GM23338 (cell line): ENCODE measurements at places on chromosomes 2 and 18. TPM values are rescaled to one million over a fixed set of nuclear protein-coding genes. Genes with fewer than 3 reads are reported as not detected.

NAT8 gene
- total RNA-seq, result not detected in 2 replicates

PID1 gene
- total RNA-seq, result 2.4 and 4.0 TPM in 2 replicates

IL37 gene
- total RNA-seq, result not detected in 2 replicates

GRCh38 chr2:58120626-58121229 lies 74.1 kb downstream of the VRK2 start:
- no peaks in the 10 kb centered on the region for H3K4me1 ChIP-seq
- H3K36me3 ChIP-seq, result no peaks in the 10 kb centered on the region
- no peaks in the 10 kb centered on the region for H3K27me3 ChIP-seq
- no peak overlapping the region for H3K27ac ChIP-seq
- no peak overlapping the region for H3K4me3 ChIP-seq

- no peaks in the 10 kb centered on the region for H3K27me3 ChIP-seq
- H3K36me3 ChIP-seq, result no peaks in the 10 kb centered on the region
- 0 out of 2 replicates have a peak, but pooled peaks cover 5% of the 10 kb centered on the region for H3K4me1 ChIP-seq
- no peak overlapping the region for H3K27ac ChIP-seq
- H3K4me3 ChIP-seq, result no peak overlapping the region
These were observed 39.2 kb downstream of the SCN1A start for GRCh38 chr2:166088634-166089033.

DNA sequence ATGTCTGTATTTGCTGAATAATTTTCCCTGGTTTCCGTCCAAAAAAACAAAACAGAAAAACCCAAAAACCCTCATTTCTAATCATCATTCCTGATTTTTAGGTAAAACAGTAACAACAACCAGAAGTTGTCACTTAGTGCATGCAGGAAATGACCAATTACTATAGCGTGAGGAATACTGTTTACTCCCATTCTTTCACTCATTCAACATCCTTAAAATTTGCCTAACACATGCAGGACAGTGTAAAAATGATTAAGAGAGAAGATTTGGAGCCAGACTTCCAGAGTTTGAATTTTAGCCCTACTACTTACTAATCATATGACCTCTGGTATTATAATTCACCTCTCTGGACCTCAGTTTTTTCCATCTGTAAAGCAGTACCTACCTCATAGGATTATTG lies 83.1 kb downstream of the FIGN start:
- no peaks in the 10 kb centered on the region for H3K27me3 ChIP-seq
- H3K4me3 ChIP-seq, result no peak overlapping the region
- no peak overlapping the region for H3K27ac ChIP-seq
- H3K36me3 ChIP-seq, result no peaks in the 10 kb centered on the region
- DNase-seq, result no peak

DNA sequence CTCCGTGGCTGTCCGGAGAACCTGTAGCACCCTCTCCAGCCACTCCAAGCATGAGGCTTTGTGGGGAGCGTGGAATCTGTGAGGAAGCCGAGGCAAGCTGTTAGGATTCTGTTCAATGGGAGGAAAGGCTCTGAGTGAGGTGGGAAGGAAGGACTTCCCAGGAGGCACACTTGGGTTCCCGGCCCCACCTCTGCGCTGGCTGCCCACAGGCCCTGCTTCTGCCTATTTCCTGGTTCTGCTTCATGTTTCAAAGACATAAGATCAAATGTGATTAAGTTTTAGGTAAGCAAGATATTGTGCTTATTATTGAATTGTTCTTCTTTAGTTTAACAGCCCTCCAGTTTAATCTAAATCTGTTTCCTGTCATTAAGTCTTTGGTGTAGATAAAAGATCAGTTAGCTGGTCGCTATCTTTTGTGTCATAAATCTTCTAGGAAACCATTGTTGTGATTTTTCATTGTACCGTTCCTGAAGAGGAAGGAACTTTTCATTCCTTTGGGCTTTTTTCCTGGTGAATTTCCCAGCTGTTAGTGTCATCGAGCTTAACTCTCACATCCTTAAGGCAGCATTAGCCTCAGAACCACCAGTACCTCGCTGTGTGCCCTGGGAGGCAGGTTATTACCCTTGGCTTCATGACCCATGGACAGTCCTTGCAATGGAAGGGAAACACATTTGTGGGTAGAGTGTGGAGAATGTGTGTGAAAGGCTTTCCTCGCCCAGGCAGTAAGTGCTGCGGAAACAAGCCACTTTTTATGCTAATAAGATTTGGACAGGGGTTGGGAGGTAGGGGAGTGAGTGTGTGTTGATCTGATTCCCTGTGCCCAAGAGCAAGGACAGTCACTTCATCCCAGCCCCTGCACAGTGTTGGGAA lies 61.9 kb upstream of the ALPP start:
- DNase-seq, result no peak
- no peak overlapping the region for H3K4me3 ChIP-seq
- H3K4me1 ChIP-seq, result no peaks in the 10 kb centered on the region
- no peaks in the 10 kb centered on the region for H3K27me3 ChIP-seq

DNA sequence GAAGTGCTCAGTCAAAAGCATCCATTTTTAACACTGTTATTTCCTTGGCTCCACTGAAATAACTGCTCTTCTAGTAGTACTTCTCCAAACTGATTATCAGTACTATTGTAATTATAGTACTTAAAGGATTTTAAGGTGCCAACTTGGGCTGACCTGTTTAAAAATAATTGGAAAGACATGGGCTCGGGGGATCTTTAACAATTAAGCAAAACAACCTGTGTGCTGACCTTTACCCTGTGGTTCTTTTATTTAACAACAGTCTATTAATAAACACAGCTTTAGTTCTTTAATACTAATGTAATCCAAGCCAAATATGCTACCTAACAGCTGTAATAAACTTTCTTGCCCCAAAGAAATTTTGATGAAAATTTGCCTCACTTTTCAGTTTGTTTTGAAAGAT lies 6.9 kb upstream of the ITPRID2 start:
- H3K4me3 ChIP-seq, result no peak overlapping the region
- DNase-seq, result no peak
- no peak overlapping the region for H3K27ac ChIP-seq
- H3K36me3 ChIP-seq, result no peaks in the 10 kb centered on the region

- H3K4me3 ChIP-seq, result peak overlapping the region; percentile 44
- H3K27me3 ChIP-seq, result no peaks in the 10 kb centered on the region
- no peak overlapping the region for H3K27ac ChIP-seq
- DNase-seq, result peak; percentile 75
- H3K36me3 ChIP-seq, result no peaks in the 10 kb centered on the region
- H3K4me1 ChIP-seq, result peaks cover 4% of the 10 kb centered on the region; the same call in 1 of the 2 replicates
These were observed 475.0 kb upstream of the POU3F3 start for GRCh38 chr2:104378853-104379374.

GRCh38 chr2:98412751-98413458 lies 31.8 kb upstream of the INPP4A start:
- peaks cover 8% of the 10 kb centered on the region; the same call in 1 of the 2 replicates for H3K4me1 ChIP-seq
- H3K27ac ChIP-seq, result no peak overlapping the region
- no peak overlapping the region for H3K4me3 ChIP-seq
- DNase-seq, result peak; percentile 84

- peak; percentile 24 for DNase-seq
- 0 out of 2 replicates have a peak overlapping the region, but pooled peaks have one; percentile 24 for H3K27ac ChIP-seq
- no peaks in the 10 kb centered on the region for H3K27me3 ChIP-seq
- H3K36me3 ChIP-seq, result no peaks in the 10 kb centered on the region
- peak overlapping the region; percentile 50 for H3K4me3 ChIP-seq
- peaks cover 37% of the 10 kb centered on the region for H3K4me1 ChIP-seq
These were observed 628 bp upstream of the PTPN2 start for GRCh38 chr18:12884406-12885323.

DNA sequence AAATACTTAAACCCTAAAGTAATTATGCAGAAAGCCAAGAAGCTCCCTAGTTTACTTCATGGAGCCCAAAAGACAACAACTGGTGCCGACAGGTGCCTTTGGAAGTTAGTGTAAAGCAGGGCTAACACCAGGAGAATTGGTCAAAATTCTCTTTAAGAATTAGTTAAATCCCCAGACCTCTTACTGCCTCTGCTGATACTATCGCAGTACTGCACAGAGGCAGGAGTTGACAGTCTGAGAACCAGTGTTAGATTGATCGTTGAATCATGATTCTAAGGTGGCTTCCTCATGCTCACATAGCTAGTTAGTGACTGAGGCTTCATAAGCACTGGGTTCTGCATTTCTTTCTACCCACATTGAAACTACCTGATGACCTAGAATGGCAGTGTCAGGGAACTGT lies 445.0 kb downstream of the XIRP2 start:
- no peaks in the 10 kb centered on the region for H3K27me3 ChIP-seq
- H3K4me3 ChIP-seq, result peak overlapping the region; percentile 21; the same call in 1 of the 2 replicates
- DNase-seq, result peak; percentile 61
- peak overlapping the region; percentile 66 for H3K27ac ChIP-seq
- H3K36me3 ChIP-seq, result no peaks in the 10 kb centered on the region

GRCh38 chr18:51621113-51621863 lies 423.8 kb upstream of the MEX3C start:
- H3K36me3 ChIP-seq, result no peaks in the 10 kb centered on the region
- H3K4me3 ChIP-seq, result no peak overlapping the region
- no peak overlapping the region for H3K27ac ChIP-seq

DNA sequence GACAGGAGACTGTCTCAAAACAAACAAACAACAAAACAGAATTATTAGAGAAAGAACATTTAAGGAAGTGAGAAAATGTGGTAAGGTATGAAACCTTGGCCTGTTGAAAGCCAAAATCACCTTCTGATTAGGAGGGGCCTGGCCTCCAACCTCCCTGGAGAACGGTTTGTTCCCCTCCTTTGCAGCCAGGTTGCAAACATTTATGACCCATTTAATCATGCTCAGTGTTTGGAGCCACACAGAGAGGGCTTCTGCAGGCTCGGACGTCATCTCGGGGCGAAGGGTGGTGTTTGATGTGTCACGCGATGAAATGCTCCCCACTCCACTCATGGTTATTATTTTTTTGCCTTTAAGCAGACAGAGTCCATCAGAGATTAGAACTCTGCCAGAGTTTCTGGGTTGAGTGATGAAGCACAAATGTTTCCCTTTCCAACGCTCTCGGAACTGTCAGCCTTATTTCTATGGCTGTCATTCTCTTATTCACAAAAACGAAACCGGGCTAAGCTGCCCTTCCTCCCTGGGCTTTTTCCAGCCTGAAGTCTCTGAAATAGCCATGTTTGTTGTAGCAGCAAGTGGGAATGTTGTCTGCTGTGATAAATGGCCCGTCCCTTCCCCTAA lies 33.6 kb upstream of the ROCK2 start:
- H3K27ac ChIP-seq, result no peak overlapping the region
- H3K27me3 ChIP-seq, result no peaks in the 10 kb centered on the region
- H3K36me3 ChIP-seq, result no peaks in the 10 kb centered on the region
- no peak for DNase-seq
- H3K4me3 ChIP-seq, result no peak overlapping the region
- peaks cover 9% of the 10 kb centered on the region; the same call in 1 of the 2 replicates for H3K4me1 ChIP-seq
